GM03348 (cell line): ENCODE measurements at places on chromosomes 2 and 18.

DNA sequence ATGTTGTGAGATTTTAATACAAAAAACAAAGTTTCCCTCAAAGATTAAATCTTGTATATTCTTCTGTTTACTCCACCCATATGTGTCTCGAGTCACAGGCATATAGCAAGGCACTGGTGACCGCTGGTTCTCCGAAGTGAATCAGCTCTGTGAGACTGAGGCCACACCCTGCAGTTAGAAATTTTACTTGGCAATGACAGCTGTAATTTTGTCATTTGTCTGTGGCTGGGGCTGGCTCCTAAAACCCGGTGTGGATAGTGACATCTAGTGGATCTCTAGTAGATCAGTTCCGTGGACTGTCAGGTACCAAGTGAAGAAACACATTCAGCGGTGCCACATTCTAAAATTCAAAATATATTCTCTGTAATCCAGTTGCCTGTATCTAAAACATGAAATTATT is 278.0 kb downstream of the NEDD4L start:
- DNase-seq: peak; percentile 85

DNA sequence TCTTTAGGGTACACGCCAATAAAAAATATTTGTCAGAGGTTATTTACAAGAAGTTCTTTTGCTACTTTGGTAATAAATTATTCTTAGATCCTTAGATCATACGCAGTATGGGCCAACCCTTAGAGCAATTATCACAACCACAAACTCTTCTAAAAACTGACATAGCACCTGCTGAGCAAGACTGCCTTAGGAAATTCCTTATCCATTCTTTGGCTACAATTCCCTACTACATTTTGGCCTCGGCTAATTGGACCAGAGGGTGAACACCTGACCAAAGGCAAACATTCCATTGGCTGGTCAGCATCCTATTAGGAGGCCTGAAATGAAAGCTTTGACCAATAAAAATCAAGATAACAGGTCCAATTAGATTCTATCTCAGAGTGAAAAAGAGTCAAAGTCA is 147.6 kb upstream of the CCDC68 start:
- no peak for DNase-seq

DNA sequence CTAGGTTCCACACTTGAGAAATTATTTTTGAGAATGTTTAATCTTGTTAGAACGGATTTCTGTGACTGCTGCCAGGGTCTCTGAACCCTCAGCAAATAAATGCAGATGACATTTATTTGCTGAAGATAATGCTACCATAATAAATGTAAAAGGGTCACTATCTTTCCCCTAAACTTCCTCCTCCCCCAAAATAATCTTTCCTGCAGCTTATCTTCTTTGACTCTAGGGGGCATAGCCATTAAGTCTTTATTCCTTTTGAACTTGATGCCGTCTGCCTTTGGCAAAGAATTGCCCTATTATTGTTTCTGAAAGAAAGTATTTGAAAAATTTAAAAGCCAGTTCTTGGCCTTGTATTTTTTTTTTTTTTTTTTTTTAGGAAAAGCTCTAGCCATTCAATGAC is 63.6 kb upstream of the ACSL3 start:
- peak; percentile 69 for DNase-seq

DNA sequence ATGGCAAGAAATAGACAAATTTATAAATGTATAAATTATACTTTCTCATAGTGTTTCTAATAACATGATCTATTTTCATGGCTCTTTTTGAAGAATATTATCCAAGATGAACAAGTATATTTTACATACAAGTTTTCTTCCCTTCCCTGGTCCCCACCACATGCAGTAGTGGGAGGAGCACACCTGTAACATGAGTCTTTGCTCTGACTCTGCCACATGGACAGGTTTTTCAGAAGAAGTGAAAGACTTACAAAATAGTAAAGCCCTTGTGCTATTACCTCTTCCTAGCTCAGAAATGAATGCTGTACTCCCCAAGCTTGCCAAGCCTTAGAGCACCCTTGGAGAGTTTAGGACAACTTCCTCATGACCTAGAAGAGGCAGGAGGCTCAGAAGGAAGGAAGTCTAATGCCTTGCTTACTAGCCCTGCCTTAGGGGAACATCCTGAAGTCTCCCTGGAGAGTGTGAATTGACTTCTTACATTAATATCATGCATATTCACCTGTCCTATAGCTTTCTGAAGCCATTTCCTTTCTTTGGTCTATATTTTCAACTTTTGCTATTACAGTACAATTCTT is 18.4 kb downstream of the MXD1 start:
- no peak for DNase-seq

DNA sequence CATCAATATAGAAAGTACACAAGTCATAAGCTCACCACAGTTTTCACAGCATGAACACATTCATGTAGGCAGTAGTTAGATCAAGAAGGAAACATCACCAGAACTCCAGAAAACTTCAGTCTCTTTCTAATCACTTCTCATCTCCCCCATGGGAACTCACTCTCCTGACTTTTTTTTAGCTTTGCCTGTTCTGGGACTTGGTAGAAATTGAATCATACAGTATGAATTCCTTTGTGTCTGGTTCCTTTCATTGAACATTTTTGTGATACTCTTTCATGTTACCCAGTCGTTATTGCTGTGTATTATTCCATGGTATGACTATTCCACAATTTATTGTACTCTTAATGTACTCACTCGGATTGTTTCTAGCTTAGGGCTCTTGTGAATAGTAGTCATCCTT is 160.2 kb downstream of the TAF4B start:
- peak; percentile 44 for DNase-seq

DNA sequence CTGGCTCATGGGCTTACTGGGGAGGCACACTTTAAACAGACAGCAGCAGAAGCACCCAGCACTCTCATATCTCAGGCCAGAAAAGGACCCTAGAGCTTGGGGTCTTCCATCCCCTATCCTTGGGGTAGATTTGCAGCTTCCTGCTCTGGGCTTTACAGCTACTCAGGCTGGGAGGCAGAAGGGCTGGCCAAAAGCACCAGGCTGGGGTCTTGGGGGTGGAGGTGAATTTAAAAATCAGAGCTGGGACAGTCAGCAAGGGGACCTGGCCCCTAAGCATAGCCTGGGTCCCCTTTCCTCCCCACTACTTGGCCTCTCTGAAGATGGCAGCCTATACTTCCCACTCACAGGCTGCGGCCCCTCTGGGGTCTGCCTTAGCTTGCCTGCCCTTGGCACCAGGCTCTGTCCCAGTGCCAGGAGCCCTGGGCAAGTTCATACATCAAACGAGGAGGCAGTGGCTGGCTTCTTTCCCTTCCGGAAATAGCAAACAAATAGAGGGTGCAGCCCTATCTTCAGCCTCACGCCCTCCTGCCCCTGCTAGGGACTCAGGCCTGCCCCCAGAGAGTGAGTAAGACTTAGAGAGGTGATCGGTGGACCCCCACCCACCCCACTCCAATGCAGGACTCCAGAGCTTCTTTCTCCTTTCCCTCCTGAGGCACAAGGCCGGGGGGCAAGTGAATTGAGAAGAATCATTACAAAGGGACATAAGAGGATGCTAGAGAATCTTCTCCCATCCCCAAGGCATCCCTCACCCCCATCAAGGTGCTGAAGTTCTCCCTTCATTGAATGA is 26.0 kb upstream of the TNS1 start:
- DNase-seq: peak; percentile 3

- no peak for DNase-seq
Measured at GRCh38 chr2:120959426-120959825, 223.8 kb downstream of the GLI2 start.

- no peak for DNase-seq
Measured at GRCh38 chr2:86044045-86044444, 61.6 kb downstream of the POLR1A start.

- DNase-seq: peak; percentile 77
Measured at GRCh38 chr2:236343400-236344161, 79.4 kb upstream of the ASB18 start.

DNA sequence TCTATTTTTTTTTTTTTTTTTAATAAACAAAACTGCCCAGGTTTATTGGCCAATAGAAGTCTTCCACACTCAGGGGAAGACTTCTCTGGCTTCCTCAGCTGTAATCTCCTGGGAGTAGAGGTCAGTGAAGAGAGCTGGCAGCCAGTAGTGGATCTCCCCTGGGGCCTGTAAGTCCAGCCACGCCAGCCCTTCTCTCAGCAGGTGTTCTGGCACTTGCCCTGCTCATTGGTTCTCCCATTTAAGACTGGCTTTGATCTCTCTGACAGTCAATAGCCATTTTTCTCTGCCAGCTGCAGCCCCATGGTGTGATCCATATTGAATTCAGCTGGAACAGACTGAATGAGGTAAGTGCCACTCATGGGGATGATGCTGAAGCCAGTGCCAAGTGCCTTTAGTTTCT is 170.6 kb upstream of the SPHKAP start:
- DNase-seq: no peak

DNA sequence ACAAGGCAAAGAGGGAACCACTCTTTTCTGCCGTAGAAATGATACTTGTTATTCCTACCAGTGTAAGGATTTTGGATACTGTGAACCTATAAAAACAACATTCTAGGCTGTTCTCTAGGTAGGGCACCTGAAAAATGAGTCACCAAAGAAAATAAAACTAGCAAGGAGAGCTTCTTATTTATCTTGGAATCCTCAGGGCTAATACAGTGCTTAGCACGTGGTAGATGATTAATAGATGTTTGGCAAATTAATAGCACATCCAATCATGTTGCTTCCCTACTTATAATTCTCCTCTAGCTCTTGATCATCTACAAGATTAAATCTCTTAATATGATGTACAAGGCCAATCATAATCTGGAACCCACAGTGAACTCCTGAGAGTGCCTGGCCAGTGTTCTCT is 73.1 kb downstream of the AAK1 start:
- no peak for DNase-seq

- DNase-seq: peak; percentile 68
Measured at GRCh38 chr2:196337208-196337953, 166.0 kb upstream of the STK17B start.

- DNase-seq: no peak
Measured at GRCh38 chr2:231391981-231392380, 3.5 kb upstream of the B3GNT7 start.
